Stimulated activated CD8-positive, alpha-beta memory T cell treated with anti-CD3 and anti-CD28 coated beads, Interleukin-15, amount 100 ng/mL, for 1 hour (primary cell): ENCODE measurements at places on chromosomes 1 and 21.

- DNase-seq, result no peak
These were observed 25.7 kb downstream of the PSMB4 start for GRCh38 chr1:151425103-151425502.

DNA sequence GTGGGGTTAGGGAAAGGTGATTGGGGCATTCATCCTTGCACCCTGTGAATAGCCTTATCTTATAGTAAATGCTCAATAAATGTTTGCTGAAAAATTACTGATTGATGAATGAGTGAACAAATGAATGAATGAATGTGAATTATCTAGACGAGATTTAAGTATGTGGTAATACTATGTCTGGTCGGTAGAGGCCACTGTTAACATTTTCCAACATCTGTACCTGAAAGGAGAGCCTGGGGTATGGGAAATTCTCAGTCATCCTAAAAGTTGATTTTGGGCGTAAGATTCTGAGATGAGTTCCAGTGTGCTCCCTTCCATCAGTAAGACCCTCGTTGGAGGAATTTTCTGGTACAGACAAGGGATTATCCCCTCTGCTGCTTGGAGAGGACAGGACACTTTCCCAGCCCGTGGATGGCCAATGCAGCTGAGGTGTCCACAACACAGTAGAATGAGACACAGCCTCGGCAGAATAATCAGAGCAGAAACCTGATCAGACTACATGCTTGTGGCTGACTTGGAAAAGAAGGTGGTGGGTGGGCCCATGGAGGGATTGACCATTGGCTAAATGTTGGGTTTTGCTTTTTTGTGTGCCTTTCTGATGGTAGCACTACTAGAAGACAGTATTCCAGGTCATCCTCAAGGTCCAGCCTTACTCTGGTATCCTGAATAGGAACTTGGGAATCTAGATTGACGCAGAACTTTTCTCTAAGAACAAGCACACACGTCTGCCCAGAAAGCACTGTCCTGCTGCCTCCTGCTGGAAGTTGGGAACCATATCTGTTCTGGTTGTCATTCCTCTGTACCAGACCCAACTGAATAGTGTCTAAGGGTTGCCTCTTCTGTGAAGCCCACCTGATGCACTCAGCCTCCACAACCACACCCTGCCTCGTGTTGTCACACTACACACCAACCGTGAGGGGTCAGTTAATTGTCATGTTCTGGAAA lies 262.0 kb downstream of the TNR start:
- DNase-seq, result no peak

GRCh38 chr1:112388436-112388835 lies 7.6 kb upstream of the CTTNBP2NL start:
- DNase-seq, result no peak

DNA sequence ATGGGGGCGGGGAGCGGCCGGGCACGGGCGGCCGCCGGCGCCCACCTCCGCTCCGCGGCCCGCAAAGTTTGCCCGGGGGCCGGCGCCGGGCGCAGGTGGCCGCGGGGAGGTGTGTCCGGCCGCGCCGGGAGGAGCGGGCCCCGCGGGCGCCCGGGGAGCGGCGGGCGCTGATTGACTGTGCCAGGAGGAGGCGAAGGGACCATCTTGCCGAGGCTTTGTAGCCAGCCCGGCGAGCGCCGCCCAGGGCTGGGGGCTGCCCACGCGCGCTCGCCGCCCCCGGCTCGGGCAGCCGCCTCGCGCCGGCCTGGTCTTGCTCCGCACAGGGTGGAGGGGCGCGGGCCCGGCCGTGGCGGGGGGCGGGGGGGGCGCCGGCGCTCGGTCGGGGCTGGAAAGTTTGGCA lies 432 bp downstream of the EPHB2 start:
- no peak for DNase-seq

GRCh38 chr21:41972511-41973205 lies 18.8 kb upstream of the C2CD2 start:
- DNase-seq, result no peak

DNA sequence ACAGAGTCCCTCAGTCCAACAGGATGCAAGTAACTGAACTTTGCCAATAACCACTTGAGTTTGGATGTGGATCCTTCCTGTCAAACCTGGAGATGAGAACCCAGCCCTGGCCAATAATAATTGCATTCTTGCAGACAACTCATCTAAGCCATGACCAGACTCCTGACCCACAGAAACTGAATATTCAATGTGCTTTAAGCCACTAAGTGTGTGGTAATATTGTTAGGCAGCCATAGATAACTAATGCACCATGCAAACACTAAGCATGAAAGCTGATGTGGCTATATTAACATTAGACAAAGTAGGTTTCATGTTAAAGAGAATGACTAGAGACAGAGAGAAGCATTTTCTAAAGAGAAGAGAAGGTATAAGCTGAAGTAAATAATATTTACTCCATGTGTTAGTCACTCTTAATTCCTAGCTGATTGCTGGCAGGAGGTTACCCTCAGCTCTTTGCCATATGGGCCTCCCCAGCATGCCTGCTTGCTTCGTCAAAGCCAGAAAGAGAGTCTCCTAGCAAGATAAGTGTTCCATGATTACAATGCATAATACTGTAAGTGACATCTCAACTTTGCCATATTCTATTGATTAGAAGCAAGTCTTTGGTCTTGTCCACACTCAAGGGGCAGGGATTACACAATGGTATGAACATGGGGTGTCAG lies 276.4 kb upstream of the PLXNA2 start:
- DNase-seq, result no peak

DNA sequence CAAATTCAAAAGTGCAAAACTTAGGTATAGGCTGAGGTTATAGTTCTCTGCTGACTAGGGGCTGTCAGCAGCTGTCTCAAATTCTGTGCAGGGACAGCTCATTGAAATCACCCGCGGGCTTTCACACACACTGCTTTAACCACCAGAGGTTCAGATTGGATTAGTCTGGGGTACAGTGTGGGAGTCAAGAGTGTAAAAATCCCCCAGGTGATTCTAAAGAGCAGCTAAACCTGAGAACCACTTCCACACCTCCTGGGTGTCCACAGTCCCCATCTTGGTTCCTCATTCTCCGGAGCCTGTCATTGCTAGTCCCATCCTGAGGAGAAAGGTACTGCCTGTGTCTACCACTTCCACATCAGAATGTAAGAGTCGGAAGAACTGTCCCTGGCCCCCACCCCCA lies 9.9 kb upstream of the TDRD10 start:
- no peak for DNase-seq

- no peak for DNase-seq
These were observed 24.8 kb upstream of the THEM4 start for GRCh38 chr1:151934048-151934493.
